HFFc6 (cell line): ENCODE measurements at places on chromosomes 3 and 15.

DNA sequence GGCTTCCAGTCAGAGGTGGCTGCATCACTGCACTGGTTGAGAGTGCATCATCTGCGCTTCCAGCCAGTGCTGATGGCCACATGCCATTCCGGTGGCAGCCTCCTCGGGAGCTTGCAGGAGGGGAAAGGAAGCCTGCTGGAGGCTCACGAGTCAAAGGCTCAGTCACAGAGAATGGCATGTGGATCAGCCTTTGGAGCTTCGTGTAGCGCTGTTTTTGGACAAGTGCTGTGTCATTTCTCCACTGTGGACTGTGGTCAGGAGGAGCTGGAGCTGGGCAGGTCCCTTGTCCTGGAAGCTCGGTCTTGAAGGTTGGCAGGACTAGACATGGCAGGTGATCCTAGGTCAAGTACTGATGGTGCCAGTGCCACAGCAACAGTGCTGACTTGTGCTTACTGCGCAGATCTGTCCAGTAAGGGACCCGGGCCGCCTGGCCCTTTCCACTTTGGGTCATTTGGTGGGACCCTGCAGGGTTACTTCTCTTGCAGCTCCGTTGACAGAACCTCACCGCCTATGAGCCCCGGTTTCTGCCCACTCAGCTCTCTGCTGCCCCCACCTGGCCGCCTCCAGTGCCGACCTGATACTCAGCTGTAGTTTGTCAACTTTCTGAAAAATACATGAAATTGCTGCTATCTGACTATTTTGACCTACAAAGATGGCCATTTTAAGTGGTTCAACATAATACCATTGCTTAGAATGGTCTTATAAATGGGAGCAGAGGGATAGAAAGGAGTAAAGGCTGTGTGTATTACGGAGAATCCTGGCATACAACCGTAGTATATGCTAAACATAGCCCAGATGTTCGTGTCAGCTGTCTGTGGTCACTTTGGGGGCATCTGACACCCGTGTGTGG lies 27.6 kb upstream of the TRPM1 start:
- peak; percentile 55 for DNase-seq

DNA sequence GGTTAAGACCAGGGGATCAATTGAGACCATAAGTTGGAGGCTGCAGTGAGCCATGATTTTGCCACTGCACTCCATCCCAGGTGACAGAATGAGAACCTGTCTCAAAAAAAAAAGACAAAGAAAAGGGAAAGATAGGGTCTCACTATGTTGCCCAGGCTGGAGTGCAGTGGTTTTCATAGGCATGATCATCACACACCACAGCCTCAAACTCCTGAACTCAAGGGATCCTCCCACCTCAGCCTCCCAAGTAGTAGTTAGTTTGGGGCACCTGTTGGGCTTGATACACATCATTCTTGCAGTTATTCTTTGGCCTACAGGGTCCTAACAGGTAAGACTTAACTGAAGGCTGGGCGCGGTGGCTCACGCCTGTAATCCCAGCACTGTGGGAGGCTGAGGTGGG lies 42.1 kb downstream of the UBXN7 start:
- no peak for DNase-seq

DNA sequence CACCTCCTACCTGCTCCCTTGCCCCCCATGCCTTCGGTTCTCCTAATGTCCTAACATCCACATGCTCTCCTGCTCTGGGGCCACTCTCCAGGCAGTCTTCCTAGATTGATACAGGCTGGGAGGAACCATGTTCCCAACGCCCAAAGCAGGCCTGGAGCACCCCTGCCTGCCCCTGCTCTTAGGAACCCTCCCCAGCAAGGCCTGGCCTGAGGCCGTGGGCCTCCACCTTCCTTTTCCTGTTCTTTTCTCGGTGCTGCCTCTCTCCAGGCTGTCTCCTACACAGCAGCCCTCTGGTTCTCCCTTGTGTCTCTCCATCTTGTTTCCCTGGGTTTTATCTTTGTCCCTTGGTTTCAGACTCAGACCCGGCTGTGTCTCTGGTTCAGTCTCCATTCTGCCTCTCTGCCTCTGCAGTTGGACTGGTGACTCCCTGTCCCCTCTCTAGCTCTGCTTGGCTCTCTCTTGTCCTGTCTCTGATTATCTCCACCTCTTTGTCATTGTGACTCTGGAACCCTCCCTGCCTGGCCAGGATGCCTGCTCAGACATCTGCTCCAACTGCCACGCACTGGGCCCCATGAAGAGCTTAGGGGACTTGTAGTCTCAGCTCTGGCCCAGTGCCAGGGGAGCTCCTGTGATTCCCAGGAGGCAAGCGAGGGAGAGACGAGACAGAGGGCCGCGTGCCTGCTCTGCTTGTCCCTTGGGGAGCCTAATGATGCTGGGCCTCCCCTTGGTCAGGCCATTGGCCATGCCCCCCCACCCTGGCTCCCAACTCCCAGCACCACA lies 26.0 kb upstream of the RPL29 start:
- no peak for DNase-seq

DNA sequence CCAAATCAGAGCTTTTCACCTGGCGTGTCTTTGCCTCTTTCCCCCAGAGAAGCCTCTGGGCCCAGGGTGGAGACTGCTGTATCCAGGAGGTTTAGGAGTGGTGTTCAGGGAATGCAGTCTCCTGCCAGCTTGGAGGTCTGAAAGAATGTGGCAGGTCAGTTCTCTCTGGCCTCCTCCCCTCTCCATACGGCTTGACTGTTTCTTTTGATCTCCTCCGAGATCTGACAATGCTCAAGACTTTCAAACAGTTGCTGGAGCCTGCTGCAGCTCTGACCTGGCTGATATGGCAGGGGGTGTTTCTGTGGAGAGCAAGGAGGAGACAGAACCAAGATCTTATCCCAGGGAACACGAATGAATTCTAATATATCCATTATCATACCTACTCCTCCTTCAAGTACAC lies 24.7 kb upstream of the TM4SF4 start:
- peak; percentile 13 for DNase-seq

DNA sequence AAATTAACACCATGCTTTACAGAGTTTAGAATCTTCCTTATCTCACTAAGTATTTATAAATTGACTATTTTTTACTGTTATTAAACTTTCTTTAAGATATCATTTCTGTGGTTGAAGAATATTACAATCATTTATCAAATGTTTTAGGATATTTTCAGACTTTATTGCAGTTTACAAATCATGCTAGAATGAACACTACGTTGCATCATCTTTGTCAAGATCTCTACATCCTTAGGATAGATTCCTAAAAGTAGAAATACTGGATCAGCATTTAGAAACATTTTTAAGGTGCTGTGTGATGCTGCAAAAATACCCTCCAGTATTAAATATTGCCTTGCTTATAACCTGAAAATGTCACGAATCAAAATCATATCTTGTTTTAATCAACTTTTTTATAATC lies 2.5 kb upstream of the PLD1 start:
- DNase-seq, result no peak

DNA sequence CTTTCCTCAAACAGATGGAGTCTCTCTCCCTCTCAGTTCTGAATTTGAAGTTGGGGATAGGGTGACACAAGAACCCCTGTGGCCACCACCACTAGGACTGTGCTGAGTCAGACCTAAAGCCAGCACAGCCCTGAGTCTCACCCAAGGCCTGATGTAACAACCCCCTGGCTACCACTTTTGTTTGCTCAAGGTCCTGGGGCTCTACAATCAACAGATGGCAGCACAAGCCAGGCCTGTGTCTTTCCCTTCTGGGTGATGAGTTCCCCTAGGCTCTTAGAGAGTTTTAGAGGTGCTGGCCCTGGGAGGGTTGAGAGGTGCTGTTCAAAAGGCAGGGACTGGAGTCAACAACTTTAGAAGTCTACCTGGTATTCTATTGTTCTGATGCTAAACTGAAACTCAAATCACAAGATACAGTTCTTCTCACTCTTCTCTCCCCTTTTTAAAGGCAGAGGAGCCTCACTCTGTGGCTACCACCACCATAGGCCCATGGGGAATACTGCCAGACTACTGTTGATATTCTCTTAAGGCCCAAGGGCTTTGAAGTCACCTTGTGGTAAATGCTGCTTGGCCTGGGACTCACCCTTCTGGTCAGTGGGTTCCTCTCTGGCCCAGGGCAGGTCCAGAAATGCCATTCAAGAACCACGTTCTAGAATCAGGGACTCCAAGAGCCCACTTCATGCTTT lies 6.5 kb downstream of the OR5K4 start:
- no peak for DNase-seq
